Stimulated activated CD8-positive, alpha-beta memory T cell treated with anti-CD3 and anti-CD28 coated beads, Interleukin-2, amount 100 ng/mL, for 1 hour (primary cell): ENCODE measurements at places on chromosomes 7 and 10.

- DNase-seq = no peak
Observed at GRCh38 chr7:30694774-30695721, 12.8 kb upstream of the CRHR2 start.

- DNase-seq = no peak
Observed at GRCh38 chr10:52965938-52966401, 193.4 kb upstream of the MBL2 start.

- no peak for DNase-seq
Observed at GRCh38 chr10:119754085-119754484, 28.2 kb downstream of the INPP5F start.

DNA sequence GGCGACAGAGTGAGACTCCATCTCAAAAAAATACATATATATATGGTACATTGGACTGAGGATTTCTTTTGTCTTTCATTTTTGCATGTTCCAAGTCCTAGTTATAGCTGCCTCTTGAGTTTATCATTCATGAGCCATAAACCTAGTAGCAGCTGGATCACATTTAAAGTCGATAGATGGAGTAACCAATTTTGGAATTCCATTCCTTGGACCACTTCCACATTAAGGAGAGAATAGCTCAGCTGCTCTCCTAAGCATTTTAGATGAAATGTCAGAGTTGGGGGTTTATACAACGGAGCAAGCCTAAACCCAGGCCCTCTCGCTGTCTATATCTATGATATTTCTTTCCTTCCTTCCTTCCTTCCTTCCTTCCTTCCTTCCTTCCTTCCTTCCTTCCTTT lies 141.2 kb downstream of the LYZL1 start:
- no peak for DNase-seq

DNA sequence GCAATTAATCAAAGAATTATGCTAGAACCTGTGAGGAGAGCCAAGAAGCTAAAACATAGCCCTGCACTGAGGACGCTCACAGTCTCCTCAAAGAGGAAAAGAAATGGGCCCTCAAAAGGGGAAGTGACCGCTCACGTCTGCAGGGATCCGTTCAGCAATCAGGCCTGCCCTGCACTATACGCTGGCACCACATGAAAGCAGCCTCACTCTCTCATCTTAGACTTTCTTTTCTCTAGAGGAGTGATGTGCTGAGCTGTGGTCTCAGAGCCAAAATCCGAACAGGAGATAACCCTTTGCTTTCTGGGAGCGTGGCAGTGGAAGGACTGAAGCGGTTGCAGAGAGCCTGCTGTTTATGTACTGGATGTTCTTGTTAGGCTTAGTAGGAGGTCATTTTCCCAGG lies 6.3 kb upstream of the IL2RA start:
- DNase-seq = no peak

DNA sequence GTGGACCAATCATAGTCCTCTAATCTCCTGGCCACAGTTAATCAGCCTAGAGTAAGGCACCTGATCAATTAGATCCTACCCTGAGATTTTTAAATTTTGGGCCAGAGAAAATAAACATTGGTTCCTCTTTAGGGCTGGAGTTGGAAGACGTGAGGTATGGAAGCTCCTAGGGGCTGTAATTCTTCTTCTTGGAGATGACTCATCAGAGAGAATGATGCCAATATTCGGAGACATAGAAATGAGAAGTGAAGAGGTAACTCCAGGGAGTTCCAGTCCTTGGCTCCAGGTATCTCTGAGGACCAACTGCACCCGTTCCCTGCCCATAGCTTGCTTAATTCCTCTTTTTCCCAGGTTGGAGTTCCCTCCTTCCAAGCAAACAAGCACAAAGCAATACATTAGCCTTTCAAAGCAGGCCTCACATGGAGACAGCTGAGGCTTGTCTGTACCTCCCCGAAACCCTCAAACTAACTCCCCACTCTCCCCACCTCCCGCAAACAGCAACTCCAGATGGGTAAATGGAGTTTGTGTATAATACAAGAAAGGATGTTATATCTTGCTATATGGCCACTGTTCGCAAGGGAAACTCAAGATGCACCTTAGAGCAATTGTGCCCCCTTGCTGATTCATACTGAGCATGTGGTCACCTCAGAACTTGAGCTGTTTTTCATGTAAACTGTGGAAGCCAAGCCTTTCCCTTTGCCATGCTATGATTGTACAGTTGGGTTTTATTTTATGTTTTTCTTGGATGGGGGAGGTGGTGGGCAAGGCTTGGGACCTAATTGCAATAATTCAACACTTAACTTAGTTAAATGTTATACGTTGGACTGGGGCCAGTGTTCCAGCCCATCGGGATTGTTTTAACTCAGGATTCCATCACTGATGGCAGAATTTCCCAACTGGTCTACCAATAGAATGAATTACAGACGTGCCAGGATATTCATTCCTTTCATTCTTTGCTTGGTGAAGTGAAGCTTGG lies 29.3 kb downstream of the PIK3AP1 start:
- DNase-seq = no peak

- no peak for DNase-seq
Observed at GRCh38 chr10:122140941-122141623, 130.0 kb upstream of the BTBD16 start.

- no peak for DNase-seq
Observed at GRCh38 chr7:158321056-158321700, 266.4 kb downstream of the PTPRN2 start.
